ENCODE measurements at places on chromosomes 1 and 21.

GRCh38 chr1:232748910-232749368 is 56.3 kb upstream of the MAP10 start:
- DNase-seq, result no peak

- DNase-seq, result no peak
Measured at GRCh38 chr1:33382661-33383415, 48.1 kb downstream of the PHC2 start.

DNA sequence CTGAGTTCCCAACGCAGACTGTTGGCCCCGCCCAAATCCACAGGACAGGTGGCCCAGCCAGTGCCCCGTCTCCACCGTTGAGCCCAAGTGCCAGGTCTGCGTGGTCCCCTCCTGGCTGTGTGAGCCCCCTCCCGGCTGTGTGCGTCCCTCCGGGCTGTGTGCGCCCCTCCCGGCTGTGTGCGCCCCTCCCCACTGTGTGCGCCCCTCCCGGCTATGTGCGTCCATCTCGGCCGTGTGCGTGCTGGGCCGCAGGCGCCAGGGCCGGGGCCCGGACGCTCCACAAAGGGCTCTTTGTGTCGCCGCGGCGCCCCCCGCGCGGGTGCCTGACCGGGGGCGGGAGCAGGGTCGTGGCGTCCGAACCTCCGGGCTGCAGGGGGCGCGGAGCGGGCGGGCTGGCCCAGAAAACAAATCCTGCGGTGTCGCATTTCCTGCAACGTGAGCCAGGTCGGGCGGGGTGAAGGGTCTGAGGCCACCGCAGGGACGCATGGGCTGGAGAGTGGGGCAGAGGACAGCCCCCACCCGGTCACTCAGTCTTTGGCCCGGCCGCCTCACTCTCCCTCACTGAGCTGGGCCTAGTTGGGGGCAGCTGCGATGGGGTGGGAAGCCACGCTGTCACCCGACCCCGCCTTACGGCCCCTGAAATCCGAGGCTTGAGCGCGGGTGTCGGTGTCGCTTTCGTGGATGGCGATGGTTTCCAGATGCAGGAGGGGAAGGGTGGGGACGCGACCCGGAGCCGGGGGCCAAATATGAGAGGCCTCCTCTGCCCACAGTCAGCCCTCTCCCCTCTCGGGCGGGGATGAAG is 18.8 kb downstream of the TNFRSF25 start:
- no peak for DNase-seq

GRCh38 chr1:69498711-69499110 is 69.0 kb upstream of the LRRC7 start:
- DNase-seq, result no peak

GRCh38 chr1:56890229-56890628 is 35.6 kb downstream of the C8A start:
- no peak for DNase-seq

- no peak for DNase-seq
Measured at GRCh38 chr1:156122519-156123355, 8.2 kb downstream of the LMNA start.

DNA sequence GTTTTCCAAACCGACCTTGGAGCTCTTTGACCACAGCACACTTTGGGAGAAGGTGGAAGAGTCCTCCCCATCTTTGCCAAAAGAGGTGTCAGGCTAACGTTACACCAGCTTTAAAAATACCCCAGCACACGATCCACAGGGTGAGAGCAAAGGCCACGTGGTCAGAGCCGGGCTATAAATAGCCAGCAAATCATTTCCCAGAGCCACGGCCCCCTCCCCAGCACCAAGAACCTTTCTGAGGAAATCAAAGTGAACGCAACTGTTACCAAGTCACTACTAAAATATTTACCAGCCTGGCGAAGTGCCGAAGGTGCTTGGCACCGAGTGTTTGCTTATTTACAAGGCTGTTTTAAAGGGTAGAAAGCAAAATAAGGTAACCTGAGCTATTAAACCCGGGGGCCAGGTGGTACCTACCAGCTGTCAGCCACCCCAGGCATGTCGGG is 72.4 kb downstream of the CASZ1 start:
- DNase-seq, result no peak

DNA sequence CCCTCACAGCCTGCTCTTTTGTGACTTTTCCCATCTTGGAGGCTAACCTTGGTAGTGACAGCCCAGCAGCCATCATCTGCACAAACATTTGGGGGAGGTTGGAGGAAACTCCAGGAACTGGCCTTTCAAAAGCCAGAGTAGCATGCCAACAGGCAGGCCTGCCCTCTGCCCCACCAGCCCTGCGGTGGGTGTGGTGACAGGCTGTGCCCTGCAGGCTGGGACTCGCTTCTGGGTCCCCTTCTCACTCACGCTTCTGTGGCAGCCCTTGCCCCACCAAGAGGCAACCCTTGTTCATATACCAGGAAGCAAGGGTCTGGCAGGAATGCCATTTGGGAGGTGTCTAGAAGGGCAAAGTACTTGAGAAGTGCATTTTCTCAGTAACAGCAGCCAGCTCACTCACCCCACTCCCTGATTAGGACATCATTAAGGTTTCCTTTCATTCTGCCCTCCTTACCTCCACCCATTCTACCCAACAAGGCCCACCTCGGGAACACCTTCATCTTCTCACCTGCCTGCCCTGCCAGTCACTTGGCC is 20.8 kb upstream of the FAM3B start:
- DNase-seq, result no peak

DNA sequence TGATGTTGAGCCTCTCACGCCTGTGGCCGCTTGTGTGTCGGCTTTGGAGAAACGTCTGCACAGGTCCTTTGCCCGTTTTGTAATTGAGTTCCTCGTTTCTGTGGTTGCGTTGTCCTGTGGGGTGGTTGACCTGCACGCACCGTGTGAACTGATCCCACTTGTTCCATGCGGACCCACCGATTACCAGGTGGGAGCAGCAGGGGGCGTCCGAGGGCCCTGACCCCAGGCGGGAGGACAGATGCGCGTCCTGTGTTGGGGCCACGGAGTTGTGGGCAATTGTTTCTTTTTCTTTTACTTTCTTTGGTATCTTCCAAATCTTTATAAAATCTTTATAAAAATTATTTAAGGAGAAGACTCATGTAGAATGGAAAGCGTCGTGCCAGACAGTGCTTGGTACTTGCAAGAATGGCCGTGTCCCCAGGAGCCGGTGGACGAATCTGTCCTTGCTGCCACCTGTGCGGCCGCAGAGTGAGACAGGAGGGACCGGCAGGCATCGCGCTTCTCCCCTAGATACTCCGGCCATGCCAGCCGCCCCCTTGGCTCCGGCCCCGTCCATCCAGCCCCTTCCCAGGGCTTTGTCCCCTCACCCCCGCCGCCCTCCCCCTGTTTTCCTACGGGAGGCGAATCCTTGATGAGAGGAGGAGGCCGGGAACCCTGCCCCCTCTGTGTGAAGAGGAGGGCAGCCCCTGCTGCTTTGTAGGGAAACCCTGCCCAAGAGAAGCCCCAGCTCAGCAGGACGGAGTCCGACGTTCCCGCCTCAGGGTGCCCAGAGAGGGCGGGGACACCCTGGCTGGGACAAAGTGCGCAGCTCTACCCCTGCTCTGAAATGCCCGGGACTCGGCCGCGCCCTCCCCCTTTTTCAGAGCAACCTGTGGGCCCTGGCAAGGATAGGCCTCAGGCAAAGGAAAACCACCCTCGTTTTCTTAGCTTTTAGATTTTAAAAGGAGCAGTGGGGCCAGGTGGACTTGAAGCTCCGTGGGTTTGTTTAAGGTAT is 41.7 kb downstream of the PRKCZ start:
- peak; percentile 40 for DNase-seq

GRCh38 chr1:247517795-247518612 is 18.2 kb downstream of the OR2C3 start:
- no peak for DNase-seq

GRCh38 chr1:30199563-30199962 is 523.8 kb downstream of the MATN1 start:
- no peak for DNase-seq

- no peak for DNase-seq
Measured at GRCh38 chr1:91057784-91058183, 35.9 kb upstream of the ZNF644 start.

All from stimulated activated CD8-positive, alpha-beta memory T cell treated with anti-CD3 and anti-CD28 coated beads, Interleukin-4, amount 100 ng/mL, for 24 hours (primary cell).